Stimulated activated CD8-positive, alpha-beta memory T cell treated with anti-CD3 and anti-CD28 coated beads, Interleukin-4, amount 100 ng/mL, for 1 hour (primary cell): ENCODE measurements at places on chromosomes 7 and 10.

DNA sequence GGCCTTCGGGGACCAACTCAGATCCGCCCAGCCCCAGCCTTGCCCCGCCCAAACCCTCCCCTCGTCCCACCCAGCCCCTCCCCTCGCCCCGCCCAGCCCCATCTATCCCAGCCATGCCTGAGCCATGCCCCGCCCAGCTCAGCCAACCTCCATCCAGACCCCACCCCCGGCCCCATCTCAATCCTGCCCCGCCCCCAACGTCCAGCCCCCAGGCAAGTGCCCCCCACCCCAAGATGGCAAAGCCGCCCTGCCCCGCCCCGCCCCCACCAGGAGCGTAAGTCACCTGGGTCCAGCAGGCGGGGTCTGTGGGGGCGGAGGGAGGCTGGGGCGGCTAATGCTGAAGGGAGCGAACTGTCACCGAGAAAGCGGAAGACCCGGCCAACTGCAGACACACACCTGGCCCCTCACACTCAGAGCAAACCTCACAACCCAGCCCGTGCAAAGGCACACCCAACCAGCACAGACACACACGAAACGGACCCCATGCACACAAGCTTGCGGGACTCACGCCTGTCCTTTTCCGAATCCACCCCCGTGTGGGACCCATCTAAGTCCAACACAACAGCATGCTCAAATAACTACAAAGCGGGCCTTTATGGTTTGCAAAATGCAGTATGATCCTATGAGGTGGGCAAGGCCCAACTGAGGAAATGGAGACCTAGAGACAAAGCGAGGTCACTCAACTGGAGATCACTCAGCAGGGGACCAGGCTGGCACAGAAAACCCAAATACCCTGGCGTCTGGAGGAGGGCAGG is 11.5 kb upstream of the OGA start:
- no peak for DNase-seq

- DNase-seq: no peak
Observed at GRCh38 chr7:29929018-29929807, 60.4 kb downstream of the SCRN1 start.

DNA sequence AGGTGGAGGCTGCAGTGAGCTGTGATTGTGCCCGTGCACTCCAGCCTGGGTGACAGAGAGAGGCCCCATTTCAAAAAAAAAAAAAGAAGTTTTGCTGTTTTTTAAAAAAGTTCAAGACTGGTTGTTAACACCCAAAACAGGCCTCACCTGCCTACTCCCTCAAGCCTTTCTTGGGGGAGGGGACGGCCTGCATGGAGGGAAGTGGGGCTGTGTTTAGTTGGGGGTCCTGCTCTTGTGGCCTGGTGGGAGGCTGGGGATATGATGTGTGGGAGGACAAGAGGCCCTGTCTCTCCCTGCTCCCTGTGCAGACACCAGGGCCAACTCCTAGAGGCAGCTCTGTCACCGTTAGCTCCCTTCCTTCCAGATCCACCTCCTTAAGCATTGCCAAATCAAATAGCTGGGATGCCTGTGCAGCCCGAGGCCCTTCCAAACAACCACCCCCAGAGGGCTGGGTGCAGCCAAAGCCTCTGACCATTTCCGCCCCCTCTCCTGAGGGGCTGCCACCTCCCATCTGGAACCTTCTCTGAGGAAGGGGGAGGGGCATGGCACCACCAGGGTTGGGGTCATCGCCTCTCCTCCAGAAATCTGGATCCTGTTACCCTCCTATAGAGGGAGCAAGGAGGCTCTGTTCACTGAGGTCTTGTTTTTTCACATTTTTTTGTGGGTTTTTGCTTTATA is 32.9 kb upstream of the ANKRD2 start:
- DNase-seq: no peak

GRCh38 chr7:17745610-17746009 is 194.7 kb downstream of the SNX13 start:
- no peak for DNase-seq

GRCh38 chr7:149459540-149460452 is 1.1 kb downstream of the ZNF777 start:
- no peak for DNase-seq

DNA sequence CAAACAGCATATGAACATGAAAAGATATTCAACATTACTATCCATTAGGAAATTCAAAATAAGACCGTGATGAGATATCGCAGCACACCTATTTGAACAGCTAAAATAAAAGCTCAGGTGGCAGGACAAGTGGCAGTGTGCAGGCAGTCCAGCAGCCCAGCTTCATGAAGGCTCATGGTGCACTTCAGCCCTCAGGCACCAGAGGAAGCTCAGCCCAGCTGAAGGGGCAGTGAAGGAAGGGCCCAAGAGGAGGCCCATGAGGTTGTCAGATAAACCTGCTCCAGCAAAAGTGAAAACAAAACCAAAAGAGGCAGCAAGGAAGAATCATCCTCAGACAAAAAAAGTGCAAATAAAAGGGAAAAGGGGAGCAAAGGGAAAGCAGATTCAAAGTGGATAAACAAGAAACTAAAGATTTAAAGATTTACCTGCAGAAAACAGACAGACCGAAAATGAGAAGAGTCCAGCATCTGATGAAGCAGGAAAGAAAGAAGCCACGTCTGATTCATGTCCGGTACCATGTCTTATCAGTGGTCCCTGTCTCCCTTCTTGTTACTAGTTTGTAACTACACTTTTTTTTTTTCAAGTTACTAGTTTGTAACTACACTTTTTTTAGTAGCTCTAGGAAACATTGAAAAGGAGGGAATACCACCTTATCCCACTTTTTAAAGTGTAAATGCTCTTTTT is 15.0 kb upstream of the FAM24B start:
- no peak for DNase-seq

GRCh38 chr7:21107101-21107500 is 320.4 kb upstream of the SP8 start:
- no peak for DNase-seq

DNA sequence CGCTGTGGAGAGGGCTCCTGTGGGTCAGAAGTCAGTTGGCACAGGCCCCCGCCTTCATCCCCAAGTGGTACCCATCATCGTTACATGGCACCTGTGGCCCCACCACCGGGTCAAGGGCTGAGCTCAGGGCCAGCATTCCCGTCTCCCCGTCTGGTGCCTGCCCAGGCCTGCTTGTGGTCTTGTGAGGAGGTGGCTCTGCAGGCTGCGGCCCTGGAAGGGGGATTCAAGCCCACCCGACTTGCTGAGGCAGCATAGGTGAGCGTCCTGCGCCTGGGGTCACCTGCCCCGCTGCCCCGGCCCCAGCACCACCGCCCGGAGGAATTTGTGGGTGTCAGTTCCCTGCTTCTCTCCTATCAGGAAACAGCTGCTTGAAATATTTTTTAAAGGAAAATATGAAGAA is 53.0 kb upstream of the EN2 start:
- no peak for DNase-seq

GRCh38 chr7:40824461-40824860 is 689.7 kb downstream of the SUGCT start:
- DNase-seq: no peak
